ENCODE measurements at places on chromosomes 2 and 18.

- H3K27ac ChIP-seq, result no peak overlapping the region
- no peaks in the 10 kb centered on the region for H3K27me3 ChIP-seq
- H3K4me3 ChIP-seq, result no peak overlapping the region
- H3K36me3 ChIP-seq, result no peaks in the 10 kb centered on the region
- no peak for DNase-seq
These were observed 437.4 kb downstream of the MEIS1 start for GRCh38 chr2:66872081-66872985.

- H3K4me1 ChIP-seq, result no peaks in the 10 kb centered on the region
- no peaks in the 10 kb centered on the region for H3K36me3 ChIP-seq
- peaks cover 3% of the 10 kb centered on the region for H3K27me3 ChIP-seq
- H3K27ac ChIP-seq, result no peak overlapping the region
- H3K4me3 ChIP-seq, result no peak overlapping the region
- DNase-seq, result no peak
These were observed 34.1 kb upstream of the NXPH2 start for GRCh38 chr2:138814123-138814898.

DNA sequence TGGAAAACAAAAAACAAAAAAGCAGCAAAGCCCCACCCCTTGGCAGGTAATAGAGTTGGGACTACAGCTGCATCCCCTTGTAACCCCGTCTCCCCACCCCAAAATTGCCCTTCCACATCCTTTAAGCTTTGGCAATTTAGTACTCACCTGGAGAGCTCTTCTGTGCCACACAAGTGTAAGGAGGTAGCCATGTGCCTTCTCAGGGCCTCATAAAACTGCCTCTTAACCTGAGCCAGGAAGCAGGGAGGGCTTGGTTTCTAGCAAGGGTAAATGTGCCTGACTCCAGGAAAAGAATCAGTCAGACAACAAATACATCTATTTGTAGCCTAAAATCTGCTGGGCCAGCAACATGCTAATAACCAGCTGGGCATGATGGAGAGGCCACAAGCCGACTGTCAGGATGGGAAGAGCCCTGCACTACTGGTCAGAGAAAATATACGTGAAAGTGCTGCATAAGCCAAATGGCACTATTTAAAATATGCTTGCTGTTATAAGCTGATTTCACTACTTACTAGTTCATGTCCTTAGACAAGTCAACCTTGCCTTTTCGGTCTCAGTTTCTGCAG lies 46.3 kb downstream of the NOP58 start:
- no peak overlapping the region for H3K27ac ChIP-seq
- H3K36me3 ChIP-seq, result peaks cover 20% of the 10 kb centered on the region
- no peaks in the 10 kb centered on the region for H3K27me3 ChIP-seq
- H3K4me1 ChIP-seq, result no peaks in the 10 kb centered on the region
- DNase-seq, result no peak

GRCh38 chr2:119369845-119370244 lies 3.1 kb downstream of the DBI start:
- no peak for DNase-seq
- no peak overlapping the region for H3K27ac ChIP-seq
- peaks cover 61% of the 10 kb centered on the region for H3K36me3 ChIP-seq
- peaks cover 39% of the 10 kb centered on the region for H3K4me1 ChIP-seq

- no peak overlapping the region for H3K27ac ChIP-seq
- no peaks in the 10 kb centered on the region for H3K27me3 ChIP-seq
- H3K4me1 ChIP-seq, result peaks cover 49% of the 10 kb centered on the region
- H3K4me3 ChIP-seq, result no peak overlapping the region
- peaks cover 54% of the 10 kb centered on the region for H3K36me3 ChIP-seq
These were observed 170.9 kb downstream of the BCL2 start for GRCh38 chr18:63148449-63149301.

All from activated naive CD4-positive, alpha-beta T cell treated with anti-CD3 and anti-CD28 coated beads, Interleukin-2, amount 10 ng/mL, durations not matched to agents 7 days and 5 days (primary cell).